ENCODE measurements at places on chromosomes 11 and 22.
A peak's percentile ranks its signal among the peaks of the same experiment; 100 is the strongest.

GRCh38 chr22:32130464-32130863, 28.6 kb downstream of the C22orf42 start:
- DNase-seq, result no peak

DNA sequence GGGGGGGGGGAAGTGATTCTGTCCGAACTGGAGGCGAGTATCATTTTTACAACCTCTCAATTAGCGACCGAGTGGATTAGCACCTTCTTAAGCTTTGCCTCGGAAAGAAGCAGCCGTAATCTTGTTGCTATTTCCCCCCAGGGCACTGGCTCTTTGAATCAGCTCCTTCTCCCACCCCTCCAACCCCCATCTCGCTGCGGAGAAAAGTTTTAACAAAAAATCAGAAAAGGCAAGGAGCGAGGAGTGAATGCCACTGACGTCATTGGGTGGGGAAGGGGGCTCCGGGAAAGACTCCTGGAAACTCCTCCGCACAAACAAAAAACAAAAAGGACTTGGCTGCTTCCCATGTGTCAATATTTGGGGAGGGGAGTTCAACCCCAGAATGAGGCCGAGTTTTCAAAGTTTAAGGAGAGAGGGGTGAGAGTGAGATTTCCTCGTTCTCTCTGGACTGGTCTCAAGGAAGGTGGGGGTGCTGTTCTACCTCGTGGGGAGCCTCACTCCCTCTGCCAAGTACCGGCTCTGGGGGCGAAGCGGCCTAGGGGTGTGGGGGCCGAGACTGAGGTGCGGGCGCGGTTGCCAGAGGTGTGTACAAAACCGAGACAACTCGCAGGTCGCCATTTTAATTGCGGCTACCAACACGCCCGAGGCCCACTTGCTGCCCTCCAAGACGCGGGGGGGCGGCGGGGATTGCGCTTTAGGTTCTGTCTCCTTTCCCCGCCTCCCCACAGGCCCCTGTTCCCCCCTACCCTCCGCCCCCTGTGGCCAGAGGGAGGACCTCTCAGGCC, 2.5 kb upstream of the PAX6 start:
- no peak for DNase-seq

DNA sequence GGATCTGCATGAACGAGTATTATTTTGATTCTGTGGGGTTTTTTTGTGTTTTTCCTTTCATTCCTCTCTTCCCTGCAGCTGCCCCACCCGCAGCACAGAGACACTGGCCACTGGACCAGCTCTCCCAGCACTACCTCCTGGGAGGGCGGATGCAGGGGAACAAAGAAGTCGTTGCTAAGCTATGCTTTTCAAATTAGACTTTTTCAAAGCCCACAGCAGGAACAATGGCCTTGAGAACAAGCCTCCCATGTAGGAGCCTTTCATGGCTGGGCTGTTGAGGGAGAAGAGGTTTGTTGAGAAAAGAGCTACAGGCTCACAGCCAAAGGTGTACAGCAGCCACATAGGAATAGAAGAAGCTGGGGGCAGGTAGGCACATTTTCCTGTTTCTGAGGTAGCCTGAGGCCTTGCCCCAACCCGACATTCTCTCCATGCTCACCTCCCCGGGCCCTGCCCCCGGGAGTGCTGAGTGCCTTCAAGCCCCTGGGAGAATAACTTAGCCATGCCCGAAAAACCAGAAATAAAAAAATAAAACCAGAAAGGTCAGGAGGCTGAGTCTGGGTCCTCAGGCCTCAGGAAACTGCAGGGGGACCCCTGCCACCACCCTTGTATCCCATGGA, 20.5 kb upstream of the SYT12 start:
- DNase-seq, result peak; percentile 69

- DNase-seq, result no peak
Observed at GRCh38 chr22:45240104-45240809, 437 bp downstream of the KIAA0930 start.

GRCh38 chr11:111107501-111107900, 138.0 kb upstream of the POU2AF2 start:
- DNase-seq, result no peak

GRCh38 chr11:130779943-130780342, 136.3 kb downstream of the SNX19 start:
- no peak for DNase-seq

DNA sequence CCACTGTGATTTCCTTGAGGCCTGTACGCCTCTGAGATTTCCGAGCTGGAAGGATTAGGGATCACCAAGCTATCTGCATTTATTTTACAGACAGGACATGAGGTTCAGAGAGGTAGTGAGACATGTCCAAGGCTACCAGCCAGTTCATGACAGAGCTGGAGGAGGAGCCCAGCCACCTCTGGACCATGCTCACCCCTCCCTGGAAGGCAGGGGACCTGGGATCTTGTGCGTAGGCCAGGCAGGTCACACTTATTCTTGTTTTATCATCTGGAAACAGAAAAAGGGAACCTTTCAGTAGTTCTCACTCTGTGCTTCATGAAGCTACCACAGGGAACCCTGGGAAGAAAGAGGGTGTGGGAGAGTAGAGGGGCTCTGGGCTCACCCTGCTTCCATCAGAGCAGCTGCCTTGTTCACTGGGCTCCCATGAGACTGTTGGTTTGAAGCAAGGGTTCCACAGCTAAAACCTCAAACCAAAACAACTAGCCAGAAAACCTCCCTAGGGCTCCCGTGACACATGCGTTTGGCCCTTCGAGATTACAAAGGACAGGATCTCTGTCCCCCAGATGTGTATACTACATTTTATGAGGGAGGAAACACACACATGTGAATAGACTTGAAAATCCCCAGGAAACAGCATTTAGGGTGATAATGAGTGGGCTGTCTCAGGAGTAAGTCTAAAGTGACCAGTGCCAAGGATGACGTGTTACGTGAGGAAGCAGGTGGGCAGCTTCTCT, 106.4 kb downstream of the DSCAML1 start:
- DNase-seq, result no peak

- DNase-seq, result no peak
Observed at GRCh38 chr11:128524172-128524571, 63.2 kb downstream of the ETS1 start.

- no peak for DNase-seq
Observed at GRCh38 chr22:38828616-38829205, 15.1 kb downstream of the NPTXR start.

- no peak for DNase-seq
Observed at GRCh38 chr11:2466869-2467694, 22.3 kb downstream of the KCNQ1 start.

GRCh38 chr11:459511-460220, 9.6 kb downstream of the PTDSS2 start:
- no peak for DNase-seq

DNA sequence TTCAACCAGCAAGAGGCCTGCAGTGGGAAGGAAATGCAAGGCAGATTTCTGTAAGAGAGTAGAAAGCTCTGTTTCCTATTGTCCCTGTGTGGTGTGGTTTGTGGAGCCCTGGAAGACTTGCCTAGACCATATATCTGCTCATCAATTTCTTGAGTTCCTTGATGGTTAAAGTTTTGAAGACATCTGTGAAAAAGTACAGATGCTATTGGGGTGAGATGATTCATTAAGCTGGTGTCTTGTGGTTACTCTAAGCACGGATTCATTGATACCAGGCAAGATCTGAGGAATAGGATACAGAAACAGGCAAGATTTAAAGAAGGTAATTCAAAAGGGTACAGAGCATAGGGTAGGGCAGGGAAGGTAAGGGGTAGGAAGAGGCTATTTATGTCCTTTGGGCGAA, 275.8 kb upstream of the SESN3 start:
- no peak for DNase-seq

DNA sequence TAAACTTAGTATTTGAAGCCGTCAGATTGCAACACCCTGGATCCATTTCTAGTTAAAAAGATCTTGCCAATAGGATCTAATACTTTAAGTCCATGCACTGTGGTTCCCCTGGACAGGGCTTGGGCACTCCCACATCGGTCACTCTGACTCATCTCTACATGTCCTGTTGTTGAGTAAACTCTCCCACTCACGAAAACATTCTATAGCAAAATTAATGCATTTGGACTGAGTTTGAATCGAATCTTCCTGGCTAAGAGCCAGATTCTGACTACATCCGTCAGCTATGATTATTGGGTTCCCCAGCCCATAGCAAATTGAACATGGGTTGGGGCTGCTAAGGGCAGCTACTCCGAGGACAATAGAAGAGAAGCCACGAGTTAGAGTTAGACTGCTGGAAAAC, 182.1 kb upstream of the SORL1-AS1 start:
- no peak for DNase-seq

GRCh38 chr22:37148742-37149665, 712 bp downstream of the IL2RB start:
- no peak for DNase-seq

DNA sequence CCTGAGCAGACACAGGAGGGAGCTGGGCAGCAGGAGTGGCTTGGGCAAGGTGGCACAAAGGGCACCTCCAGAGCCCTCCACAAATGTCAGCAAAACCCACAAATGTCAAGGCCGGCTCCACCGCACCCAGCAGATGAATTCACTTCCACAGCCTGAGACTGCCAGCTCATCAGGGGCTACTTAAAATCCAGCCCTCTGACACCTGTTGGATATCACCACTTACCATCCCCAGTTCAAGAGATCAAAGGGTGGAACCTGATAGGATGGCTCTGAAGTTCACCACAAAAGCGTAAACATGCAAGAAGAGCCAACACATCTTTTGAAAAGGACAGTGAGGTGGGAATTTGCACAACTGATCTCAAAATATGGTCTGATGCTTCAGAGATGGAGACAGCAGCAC, 168.6 kb upstream of the GRK3 start:
- DNase-seq, result no peak

DNA sequence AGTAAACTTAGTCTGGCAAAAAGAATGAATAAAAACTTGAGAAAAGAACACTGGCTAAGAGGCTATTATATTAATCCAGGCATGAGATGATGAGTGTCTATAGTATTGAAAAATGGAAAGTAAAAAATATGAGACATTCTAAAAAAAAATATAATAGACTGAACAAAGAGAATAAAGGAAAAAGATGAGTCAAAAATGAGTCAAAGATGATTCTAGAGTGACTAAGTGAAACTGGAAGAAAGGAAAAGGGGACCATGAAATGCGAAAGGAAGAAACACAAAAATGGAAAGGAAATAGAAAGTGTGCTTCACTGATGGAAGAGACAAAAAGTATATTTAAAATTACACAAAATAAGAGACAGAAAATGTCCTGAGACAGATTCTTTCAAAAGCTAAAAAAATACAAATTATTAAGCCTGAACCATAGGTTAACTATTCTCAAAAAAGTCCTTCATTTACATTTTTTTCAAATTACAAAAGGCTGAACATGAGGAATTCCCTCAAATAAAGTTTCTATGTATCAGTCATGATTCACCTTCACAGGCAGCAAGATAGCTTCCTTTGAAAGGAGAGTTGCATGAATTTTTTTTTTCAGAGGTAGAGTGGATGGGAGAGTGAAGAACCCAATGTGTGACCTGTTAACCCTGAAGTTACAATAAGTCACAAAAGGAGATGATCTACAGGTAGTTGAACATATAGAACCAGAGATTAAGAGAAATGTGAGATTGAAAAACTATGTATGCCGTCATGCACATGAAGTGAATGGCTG, 75.2 kb downstream of the EIF3M start:
- no peak for DNase-seq

DNA sequence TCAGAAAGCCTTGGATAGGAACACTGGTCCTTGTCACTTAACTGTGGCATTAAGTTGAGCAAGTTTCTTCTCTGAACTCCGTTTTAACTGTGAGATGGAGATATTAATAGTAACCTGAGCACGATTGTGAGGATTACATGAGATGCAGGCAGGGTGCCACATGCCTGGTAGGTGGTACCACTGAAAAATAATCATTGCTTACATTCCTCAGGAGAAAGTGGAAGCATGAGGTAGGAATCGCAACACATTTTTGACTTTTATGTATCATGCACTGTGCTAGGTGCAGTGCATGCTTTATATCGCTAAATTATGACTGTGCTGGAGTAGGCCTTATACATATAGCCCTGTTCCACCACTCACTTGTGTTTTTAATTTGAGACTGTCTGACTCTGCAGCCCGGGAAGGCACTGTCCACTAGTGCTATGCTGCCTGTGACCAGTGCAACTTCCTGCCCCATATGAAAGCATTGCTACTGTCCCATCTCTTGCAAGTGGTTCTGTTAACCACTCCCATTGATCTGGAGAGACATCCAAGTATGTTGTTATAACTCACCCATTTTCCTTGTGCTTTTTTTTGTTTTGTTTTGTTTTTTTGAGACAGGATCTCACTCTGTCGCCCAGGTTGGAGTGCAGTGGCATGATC, 1.0 kb downstream of the UQCR10 start:
- DNase-seq, result no peak

- no peak for DNase-seq
Observed at GRCh38 chr11:32630844-32631243, 47.2 kb downstream of the EIF3M start.

GRCh38 chr11:41431784-41432183, 27.7 kb downstream of the LRRC4C start:
- DNase-seq, result no peak

GRCh38 chr22:28146401-28147314, 227.6 kb upstream of the PITPNB start:
- no peak for DNase-seq

GRCh38 chr11:57330029-57330428, 5.3 kb upstream of the TNKS1BP1 start:
- no peak for DNase-seq

DNA sequence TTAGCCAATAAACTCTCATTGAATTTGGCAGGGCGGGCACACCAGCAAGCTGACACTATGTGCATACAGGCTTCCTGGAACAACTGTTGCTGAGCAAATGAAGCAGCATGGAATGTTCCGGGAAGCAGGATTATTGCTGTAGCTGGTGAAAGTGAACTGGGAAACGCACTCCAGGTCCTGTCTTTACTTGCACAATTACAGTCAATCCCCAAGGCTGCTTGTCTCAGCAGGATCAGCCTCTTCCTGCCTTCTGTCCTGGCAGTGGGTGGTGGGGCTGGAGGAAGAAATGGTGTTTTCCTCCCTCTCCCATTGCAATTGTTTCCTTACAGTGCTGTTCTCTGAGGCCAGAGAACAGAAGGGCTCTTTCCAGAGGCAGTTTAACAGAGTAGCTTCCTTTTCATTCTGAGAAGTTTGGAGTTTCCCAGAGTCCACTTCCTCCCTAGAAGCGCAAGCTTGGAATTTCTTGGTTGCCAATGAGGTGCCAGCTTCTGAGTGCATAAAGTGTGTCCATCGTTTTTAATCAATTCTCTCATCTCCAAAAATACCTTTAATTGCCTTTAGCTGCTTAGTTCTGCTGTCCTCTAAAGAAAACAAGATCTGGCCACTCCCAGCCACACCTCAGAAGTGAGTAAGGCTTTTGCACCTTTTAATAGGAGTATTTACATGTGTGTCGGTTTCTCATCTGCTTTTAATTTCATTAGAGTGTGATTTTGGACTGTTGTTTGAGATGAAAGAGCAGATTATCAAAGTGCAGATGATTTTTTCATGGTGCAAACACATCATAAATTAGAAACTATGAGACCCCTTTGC, 19.9 kb downstream of the CD44 start:
- peak; percentile 38 for DNase-seq

Measured in DMS153 (cell line).